ENCODE measurements at places on chromosomes 1 and 21.

- no peak for DNase-seq
Observed at GRCh38 chr1:160081261-160081936, at the start of gene KCNJ9. Gene KCNJ9, plus strand, starts transcription at chr1:160081538. Its CDS starts 2,493 bp downstream, at chr1:160084031.

DNA sequence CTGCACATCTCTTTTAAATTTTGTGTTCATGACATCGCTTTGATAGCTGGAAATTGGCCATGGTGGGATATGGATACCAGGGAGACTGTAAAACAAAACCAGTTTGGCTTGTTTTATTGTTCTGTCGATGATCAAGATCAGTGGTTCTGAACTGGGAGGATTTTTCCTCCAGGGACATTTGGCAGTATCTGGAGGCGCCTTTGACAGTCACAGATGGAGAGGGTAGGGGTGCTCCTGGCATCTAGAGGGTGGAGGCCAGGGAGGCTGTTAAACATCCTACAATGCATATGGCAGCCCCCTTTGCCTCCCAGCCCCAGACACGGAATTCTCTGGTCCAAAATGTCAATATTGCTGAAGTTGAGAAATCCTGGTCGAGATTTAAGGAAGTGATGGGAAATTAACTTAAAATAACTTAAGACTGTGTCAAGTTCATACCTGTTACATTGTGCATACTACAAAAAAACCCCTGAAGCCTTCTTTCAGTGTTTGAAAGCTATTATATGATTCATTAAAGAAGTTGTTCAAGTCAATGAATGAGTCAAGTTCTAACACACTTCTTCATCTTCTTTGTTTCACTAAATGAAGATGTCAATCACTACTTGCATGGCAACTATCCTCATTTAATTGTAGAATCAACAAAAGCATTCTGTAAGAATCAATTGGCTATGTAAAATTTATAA lies 150.9 kb downstream of the KCNJ6 start:
- DNase-seq, result no peak

- no peak for DNase-seq
Observed at GRCh38 chr1:24142546-24143534, at the start of gene IL22RA1. Gene IL22RA1, minus strand, starts transcription at chr1:24143140. Its CDS starts 58 bp downstream, at chr1:24143082.

- no peak for DNase-seq
Observed at GRCh38 chr1:204254031-204254661, 40.4 kb upstream of the GOLT1A start.

- DNase-seq, result no peak
Observed at GRCh38 chr1:220726634-220727033, 21.5 kb upstream of the MTARC2 start.

- DNase-seq, result no peak
Observed at GRCh38 chr1:55448261-55448660, 233.1 kb upstream of the USP24 start.

- DNase-seq, result no peak
Observed at GRCh38 chr21:38326429-38326828, 69.6 kb downstream of the KCNJ15 start.

All from stimulated activated CD8-positive, alpha-beta memory T cell treated with anti-CD3 and anti-CD28 coated beads, Interleukin-12 subunit alpha, Interleukin-12 subunit beta, amount 100 ng/mL, for 1 hour (primary cell).